ENCODE measurements at places on chromosomes 2 and 18. TPM values are rescaled to one million over a fixed set of nuclear protein-coding genes. Genes with fewer than 3 reads are reported as not detected.

GRCh38 chr2:128452024-128452411, 133.3 kb upstream of the HS6ST1 start:
- DNase-seq: no peak

CBLN2 gene
- total RNA-seq: 0.10 TPM

- DNase-seq: no peak
These were observed 151.8 kb downstream of the UBR3 start for GRCh38 chr2:169979025-169979424.

CLEC4F gene
- not detected for total RNA-seq

CSRNP3 gene
- 3.3 TPM for total RNA-seq

TRIM43 gene
- not detected for total RNA-seq

GRCh38 chr18:62596145-62597005, 73.5 kb downstream of the ZCCHC2 start:
- DNase-seq: no peak

- no peak for DNase-seq
These were observed 41.1 kb downstream of the FEZ2 start for GRCh38 chr2:36556842-36557241.

GRCh38 chr2:28319118-28320008, 73.3 kb upstream of the FOSL2 start:
- DNase-seq: peak; percentile 63

- DNase-seq: peak; percentile 47
These were observed 244.8 kb upstream of the NCKAP5 start for GRCh38 chr2:133812826-133813617.

DNA sequence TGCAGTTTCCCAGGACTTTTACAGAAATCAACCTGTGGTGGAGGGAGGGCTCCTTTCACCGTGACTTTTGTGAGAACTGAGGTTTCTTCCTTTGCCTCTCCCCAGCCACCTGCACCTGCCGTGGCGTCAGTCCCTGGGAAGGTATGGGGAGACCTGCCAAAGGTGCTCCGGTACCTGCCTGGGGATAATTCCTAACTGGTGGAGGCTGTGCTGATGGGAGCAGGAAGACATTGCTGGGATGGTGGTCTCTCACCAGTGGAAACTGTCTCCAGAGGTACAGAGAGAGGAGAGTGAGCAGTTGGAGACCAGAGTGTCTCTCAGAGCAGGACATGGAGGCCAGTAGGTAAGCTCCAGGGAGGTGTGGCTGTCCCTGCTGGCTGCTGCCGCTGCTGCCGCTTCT, 52.6 kb downstream of the CIB4 start:
- no peak for DNase-seq

DPYSL5 gene
- 3.8 TPM for total RNA-seq

GREB1 gene
- 0.52 TPM for total RNA-seq

- no peak for DNase-seq
These were observed 114.0 kb downstream of the FAM210A start for GRCh38 chr18:13612196-13612997.

GRCh38 chr2:71889759-71890684, 257.6 kb downstream of the CYP26B1 start:
- DNase-seq: peak; percentile 62

DNA sequence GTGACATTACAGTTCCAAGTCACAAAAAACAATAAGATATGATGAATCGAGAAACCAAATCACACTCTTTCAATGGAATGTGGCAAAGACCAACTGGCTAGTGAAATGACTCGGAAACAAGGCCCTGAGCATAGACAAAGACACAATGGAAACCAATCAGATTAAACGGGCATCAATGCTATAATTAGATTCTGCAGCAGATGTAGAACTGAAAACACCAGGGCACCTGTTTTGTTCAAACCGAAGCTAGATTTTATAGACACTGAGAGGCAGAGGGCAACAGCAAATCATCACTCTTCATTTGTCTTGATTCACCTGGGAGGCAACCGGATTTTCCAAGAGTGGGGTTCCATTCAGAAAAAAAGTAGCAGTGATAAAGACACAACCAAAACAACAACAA, 92.8 kb upstream of the BARD1 start:
- peak; percentile 83 for DNase-seq

- DNase-seq: peak; percentile 30
These were observed 36.0 kb downstream of the PAIP2B start for GRCh38 chr2:71190656-71191569.

- DNase-seq: no peak
These were observed 185.0 kb downstream of the LTBP1 start for GRCh38 chr2:33131749-33132148.

DNA sequence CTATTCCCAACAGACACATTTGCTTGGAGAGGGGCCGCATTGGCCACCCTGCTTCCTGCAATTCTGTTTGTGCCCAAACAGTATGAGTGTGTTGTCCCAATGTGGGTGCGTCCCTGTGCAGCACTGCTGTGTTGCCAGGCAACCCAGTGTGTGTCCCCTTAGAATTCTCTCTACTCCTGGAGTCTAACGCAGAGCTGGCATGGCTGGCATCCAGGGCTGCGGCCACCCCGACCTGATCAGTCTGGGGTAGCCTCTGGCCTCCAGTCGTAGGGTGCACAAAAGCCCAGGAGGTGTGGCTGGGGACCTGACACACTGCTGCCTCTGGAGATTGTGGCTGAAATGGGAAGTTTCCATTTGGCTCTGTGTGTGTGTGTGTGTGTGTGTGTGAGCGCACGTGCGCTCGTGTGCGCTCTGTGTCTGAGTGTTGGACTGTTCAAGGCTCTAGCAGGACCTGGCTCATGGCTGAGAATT, 48.0 kb downstream of the TEX44 start:
- peak; percentile 38 for DNase-seq

DNA sequence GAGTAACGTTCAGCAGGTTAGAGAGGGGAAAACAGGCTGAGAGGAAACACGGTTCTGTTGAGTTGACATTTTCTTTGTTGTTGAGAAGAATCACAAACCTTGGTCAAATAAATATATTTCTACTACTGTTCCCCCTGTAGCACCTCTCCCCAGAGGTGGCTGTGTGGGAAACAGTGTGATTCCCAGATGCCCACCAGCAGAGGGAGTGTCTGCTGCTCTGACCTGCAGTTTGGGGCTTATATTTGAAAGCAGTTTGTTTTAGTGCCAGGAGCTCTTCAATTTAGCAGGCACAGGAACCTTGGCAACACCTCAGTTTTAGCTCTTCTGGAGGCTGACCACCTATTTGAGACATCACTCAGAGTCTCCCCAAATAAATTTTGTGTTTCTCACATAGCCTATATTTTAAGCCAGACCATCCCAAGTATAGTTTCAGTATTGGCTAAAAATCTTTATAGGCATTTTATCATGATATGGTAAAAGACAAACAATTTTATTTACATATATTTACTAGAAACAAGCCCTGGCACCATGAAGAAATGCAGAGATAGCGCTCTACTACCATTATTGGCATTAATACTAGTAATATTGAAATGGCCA, 75.7 kb downstream of the PIK3C3 start:
- DNase-seq: peak; percentile 12

Measured in myocyte (in vitro differentiated cells).